Karpas-422 (cell line): ENCODE measurements at places on chromosomes 2 and 18.

DNA sequence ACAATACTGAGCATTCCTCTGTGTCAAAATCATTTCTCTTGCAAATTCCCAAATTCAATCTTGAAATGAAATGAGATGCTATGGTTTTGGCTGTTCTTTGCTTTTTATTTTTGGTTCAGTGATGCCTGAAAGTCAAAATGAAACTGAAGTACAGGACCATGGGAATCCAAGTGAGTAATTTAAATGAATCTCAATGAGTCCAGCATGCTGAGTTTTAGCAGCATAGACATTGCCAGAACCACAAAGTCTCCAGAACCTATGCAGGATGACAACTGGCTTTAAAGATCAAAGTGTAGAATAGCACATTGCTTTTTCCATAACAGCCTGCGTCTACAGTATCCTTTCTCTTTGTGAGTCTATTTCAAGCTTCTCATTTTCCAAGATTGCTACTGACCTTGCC, 1050.7 kb upstream of the PIK3C3 start:
- no peak overlapping the region for H3K27ac ChIP-seq
- no peak for DNase-seq
- H3K4me3 ChIP-seq, result no peak overlapping the region

GRCh38 chr18:34809451-34810072, 99.5 kb downstream of the DTNA start:
- peak; percentile 65 for DNase-seq
- H3K4me1 ChIP-seq, result no peaks in the 10 kb centered on the region
- no peak overlapping the region for H3K4me3 ChIP-seq
- H3K27ac ChIP-seq, result no peak overlapping the region
- H3K27me3 ChIP-seq, result no peaks in the 10 kb centered on the region

- peaks cover 68% of the 10 kb centered on the region for H3K4me1 ChIP-seq
- H3K27me3 ChIP-seq, result no peaks in the 10 kb centered on the region
- H3K4me3 ChIP-seq, result peak overlapping the region; percentile 53
- DNase-seq, result peak; percentile 95
Observed at GRCh38 chr18:4639628-4640310, 184.7 kb upstream of the DLGAP1 start.

- H3K4me1 ChIP-seq, result peaks cover 77% of the 10 kb centered on the region
- peak overlapping the region; percentile 66 for H3K27ac ChIP-seq
- peak overlapping the region; percentile 35 for H3K4me3 ChIP-seq
- peaks cover 29% of the 10 kb centered on the region for H3K36me3 ChIP-seq
Observed at GRCh38 chr2:68214381-68214780, 38.0 kb downstream of the PPP3R1 start.

- no peaks in the 10 kb centered on the region for H3K4me1 ChIP-seq
- H3K36me3 ChIP-seq, result no peaks in the 10 kb centered on the region
- H3K27me3 ChIP-seq, result no peaks in the 10 kb centered on the region
- peak; percentile 64 for DNase-seq
- no peak overlapping the region for H3K27ac ChIP-seq
- no peak overlapping the region for H3K4me3 ChIP-seq
Observed at GRCh38 chr2:59182249-59182648, 941.1 kb upstream of the FANCL start.

GRCh38 chr18:7889515-7889914, 322.4 kb downstream of the PTPRM start:
- H3K4me3 ChIP-seq, result no peak overlapping the region
- no peaks in the 10 kb centered on the region for H3K36me3 ChIP-seq
- no peak overlapping the region for H3K27ac ChIP-seq
- no peaks in the 10 kb centered on the region for H3K4me1 ChIP-seq

- no peaks in the 10 kb centered on the region for H3K27me3 ChIP-seq
- DNase-seq, result no peak
- H3K36me3 ChIP-seq, result no peaks in the 10 kb centered on the region
- no peaks in the 10 kb centered on the region for H3K4me1 ChIP-seq
- no peak overlapping the region for H3K27ac ChIP-seq
- H3K4me3 ChIP-seq, result no peak overlapping the region
Observed at GRCh38 chr18:49648326-49648725, 86.5 kb downstream of the LIPG start.

- peaks cover 30% of the 10 kb centered on the region for H3K36me3 ChIP-seq
- H3K4me3 ChIP-seq, result peak overlapping the region; percentile 84
Observed at GRCh38 chr2:173355132-173355865, 627 bp downstream of the CDCA7 start.

GRCh38 chr2:24115057-24115456, 8.1 kb downstream of the PFN4 start:
- no peaks in the 10 kb centered on the region for H3K27me3 ChIP-seq
- no peak overlapping the region for H3K27ac ChIP-seq
- peak; percentile 10 for DNase-seq
- H3K36me3 ChIP-seq, result no peaks in the 10 kb centered on the region

DNA sequence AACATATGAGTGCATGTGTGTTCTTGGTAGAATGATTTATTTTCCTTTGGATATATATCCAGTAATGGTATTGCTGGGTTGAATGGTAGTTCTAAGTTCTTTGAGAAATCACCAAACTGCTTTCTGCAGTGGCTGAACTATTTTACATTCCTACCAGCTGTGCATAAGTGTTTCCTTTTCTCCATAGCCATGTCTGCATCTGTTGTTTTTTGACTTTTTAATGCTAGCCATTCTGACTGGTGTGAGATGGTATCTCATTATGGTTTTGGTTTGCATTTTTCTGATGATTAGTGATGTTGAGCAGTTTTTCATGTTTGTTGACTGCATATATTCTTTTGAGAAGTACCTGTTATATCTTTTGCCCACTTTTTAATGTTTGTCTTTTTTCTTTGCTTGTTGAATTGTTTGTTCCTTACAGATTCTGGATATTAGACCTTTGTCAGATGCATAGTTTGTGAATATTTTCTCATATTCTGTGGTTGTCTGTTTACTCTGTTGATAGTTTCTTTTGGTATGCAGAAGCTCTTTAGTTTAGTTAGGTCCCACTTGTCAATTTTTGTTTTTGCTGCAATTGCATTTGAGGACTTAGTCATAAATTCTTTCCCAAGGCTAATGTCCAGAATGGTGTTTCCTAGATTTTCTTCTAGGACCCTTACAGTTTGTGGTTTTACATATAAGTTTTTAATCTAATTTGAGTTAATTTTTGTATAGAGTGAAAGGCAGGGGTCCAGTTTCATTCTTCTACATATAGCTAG, 17.6 kb upstream of the KCNE4 start:
- H3K4me3 ChIP-seq, result no peak overlapping the region
- H3K27me3 ChIP-seq, result no peaks in the 10 kb centered on the region
- H3K27ac ChIP-seq, result no peak overlapping the region
- no peaks in the 10 kb centered on the region for H3K4me1 ChIP-seq
- H3K36me3 ChIP-seq, result no peaks in the 10 kb centered on the region
- DNase-seq, result no peak

DNA sequence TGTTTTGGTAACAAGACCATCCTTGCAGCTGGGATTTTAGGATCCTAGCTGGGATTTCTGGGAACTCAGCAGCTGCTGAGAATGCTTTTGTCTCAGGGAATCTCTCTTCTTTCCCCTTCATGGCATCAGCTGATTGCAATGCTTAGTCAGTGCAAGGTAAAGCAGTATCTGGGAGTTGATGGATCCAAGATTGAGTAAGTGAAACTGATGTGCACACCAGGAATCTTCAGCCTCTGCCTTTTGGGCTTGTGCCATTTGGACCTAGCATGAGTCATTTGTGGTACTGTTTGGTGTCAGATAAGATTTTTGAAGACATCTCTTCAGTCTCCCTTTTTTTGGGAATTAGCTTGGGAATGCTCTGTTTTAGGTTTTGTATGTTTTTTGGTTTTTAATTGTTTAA, 363.3 kb upstream of the TFPI start:
- no peak overlapping the region for H3K27ac ChIP-seq
- no peaks in the 10 kb centered on the region for H3K36me3 ChIP-seq
- DNase-seq, result no peak
- no peaks in the 10 kb centered on the region for H3K4me1 ChIP-seq

DNA sequence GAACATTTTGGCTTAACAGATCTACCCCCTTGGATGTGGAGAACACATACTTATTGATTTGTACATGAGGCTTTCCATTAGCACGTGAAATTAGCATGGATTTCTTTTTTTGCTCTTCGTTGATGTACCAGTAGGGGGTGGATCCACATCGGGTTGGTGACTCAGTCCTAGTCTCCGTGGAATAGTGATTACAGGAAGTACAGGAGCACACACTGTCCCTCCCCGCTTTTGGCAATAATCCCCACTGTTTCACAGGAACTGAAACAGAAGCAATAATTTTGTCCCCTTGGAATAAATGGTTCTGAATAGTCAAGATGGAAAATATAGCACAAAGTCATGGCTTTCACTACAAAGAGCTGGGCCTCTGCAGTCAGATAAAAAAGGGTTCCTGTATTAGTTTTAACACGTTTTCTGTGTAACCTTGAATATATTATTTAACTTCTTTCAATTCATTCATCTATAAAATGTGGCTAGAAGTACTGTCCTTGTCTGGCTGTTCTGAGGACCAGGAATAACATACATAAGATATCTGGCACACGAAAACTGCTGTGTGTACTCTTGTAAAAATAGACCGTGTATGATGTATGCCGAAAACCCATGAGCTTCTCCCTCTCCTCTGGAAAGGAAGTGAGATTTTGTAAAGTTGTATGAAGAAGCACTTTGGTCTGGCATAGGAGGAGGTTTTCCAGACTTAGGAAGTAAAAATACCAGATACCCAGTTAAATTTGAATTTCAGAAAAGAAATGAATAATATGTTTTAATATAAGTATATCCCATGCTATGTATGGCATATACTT, 229.2 kb downstream of the GALR1 start:
- peak; percentile 71 for DNase-seq
- H3K4me3 ChIP-seq, result no peak overlapping the region
- no peaks in the 10 kb centered on the region for H3K27me3 ChIP-seq

DNA sequence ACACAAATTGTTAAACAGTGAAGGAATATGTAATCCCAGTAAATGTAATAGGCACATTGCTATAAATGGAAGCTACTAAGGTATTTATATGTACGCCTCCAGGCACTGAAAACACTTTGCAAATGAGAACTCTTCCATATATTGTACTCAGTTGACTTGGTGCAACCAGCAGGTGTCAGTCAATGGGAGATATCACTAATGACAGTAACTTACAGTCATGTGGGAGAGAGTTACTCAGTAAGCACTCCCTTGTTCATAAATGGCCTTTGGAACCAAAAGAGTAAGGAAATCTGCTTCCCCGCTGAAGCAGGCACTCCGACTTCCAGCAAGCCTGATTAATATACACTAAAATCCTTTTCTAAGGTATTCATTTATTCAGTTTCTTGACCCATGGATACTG, 5.9 kb downstream of the MDH1 start:
- no peaks in the 10 kb centered on the region for H3K27me3 ChIP-seq
- peaks cover 48% of the 10 kb centered on the region for H3K36me3 ChIP-seq
- H3K27ac ChIP-seq, result no peak overlapping the region
- no peak overlapping the region for H3K4me3 ChIP-seq

DNA sequence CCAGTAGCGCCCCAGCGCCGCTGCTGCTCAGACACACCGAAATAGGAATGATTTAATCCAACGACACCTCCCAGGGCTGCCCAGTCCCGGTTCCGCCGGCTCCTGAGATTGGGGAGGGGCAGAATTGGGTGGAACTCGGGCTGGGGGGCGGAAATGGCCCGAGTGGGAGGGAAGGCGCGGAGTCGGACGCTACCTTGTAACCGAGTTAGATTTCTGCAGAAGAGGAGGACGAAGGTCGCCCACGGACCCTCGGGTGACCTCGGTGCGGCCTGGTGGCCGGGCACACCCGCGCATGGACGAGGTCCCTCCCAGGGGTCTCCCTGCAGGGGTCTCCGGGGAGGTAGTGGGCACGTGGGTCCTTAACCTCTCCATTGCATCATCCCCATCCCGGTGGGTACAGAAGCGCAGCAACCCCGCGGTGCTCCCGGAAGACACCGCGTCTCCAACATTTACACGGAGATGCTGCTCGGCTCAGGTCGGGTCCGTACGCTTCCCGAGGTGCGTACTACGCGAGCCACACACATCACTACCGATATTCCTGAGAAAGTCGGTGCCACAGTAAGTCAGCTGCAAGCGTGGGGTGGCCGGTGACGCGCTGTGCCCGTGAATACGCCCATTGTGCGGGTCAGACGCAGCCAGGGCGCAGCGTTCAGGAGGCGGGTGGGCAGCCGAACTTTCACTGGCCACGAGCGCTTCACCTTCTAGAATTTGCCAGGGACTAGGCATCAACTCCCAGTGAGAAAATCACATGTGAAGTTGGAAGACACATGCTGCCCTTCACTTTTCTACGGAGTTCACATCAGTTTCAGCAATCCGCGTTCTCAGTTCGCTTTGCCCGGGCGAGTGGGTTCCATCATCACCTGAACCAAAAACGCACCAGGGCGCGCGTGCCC, 3.0 kb downstream of the ZNF516 start:
- peak; percentile 81 for DNase-seq
- H3K27me3 ChIP-seq, result no peaks in the 10 kb centered on the region
- peak overlapping the region; percentile 78 for H3K4me3 ChIP-seq
- peaks cover 60% of the 10 kb centered on the region for H3K4me1 ChIP-seq
- H3K36me3 ChIP-seq, result no peaks in the 10 kb centered on the region

DNA sequence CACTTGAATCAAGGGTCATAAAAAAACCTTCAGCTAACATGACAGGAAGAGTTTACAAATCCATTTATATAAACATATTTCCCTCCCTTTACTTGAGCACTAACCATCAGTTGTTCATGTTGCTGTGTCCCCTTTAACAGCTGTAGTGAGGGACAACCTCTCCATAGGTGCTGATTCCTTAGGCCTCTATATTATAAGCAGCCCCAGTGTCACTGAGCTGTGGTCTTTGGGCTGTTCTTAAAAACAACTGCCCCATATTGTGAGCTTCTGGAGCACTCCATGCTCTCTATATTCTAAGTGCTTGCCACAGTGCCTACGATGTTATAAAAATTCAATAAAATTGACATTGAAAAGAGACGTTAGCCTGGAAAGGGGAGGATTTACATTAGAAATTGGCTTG, 175.3 kb downstream of the ZNF385B start:
- H3K27me3 ChIP-seq, result no peaks in the 10 kb centered on the region
- H3K36me3 ChIP-seq, result no peaks in the 10 kb centered on the region
- DNase-seq, result no peak
- H3K4me1 ChIP-seq, result no peaks in the 10 kb centered on the region

DNA sequence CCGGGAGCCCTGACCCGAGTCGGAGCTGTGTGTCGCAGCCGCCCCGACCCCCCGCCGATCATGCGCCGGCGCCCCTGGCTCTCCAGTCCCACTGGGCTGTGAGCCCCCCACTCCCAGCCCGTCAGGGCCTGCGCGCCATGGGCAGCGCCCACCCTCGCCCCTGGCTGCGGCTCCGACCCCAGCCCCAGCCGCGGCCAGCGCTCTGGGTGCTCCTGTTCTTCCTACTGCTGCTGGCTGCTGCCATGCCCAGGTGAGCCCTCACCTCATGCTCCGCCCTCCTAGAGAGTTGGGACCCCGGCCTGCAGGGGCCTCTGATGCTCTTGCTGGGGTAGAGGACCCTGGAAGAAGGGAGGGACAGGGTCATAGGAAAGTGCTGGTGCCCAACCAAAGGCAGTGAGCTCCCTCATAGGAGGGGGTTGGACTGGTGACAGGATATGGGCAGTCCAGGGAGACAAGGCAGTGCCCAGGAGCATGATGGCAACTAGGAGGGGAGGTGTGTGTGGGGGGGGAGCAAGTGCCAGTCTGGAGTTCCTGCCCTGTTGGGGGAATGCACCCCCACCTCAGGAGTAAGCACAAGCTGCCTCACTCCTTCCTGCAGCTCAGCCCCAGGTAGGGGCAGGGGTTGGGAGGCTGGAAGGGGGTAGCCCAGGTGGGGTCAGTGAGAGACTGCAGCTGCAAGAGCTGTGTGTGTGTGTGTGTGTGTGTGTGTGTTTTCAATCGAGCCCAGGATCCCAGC, 375 bp downstream of the WNT10A start:
- H3K4me1 ChIP-seq, result peaks cover 31% of the 10 kb centered on the region
- no peak for DNase-seq
- peak overlapping the region; percentile 56 for H3K4me3 ChIP-seq
- H3K27me3 ChIP-seq, result no peaks in the 10 kb centered on the region

- no peak overlapping the region for H3K27ac ChIP-seq
- DNase-seq, result no peak
- H3K36me3 ChIP-seq, result no peaks in the 10 kb centered on the region
Observed at GRCh38 chr2:226483143-226483542, 316.5 kb downstream of the IRS1 start.
